ENCODE measurements at places on chromosomes 1 and 21.

DNA sequence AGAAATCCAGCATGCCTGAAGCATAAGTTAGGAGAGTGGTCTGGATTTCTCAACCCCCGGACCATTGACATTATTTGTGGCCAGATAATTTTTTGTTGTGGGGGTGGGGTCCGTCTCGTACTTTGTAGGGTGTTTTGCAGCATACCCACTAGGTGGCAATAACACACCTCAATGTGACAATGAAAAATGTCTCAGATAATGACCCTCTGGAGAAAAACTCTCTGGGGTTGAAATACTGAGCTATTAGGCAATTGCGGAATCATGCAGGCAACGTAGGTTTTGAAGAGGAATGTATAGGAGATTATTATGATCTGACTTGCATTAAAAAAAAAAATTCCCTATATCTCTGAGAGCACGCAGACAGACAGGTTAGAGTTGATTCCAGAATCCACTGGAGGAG, 25.3 kb upstream of the RRP15 start:
- no peak for DNase-seq

GRCh38 chr1:116314305-116314919, 58.6 kb upstream of the ATP1A1 start:
- DNase-seq = no peak

GRCh38 chr1:7407544-7407895, 363.6 kb upstream of the VAMP3 start:
- DNase-seq = no peak

DNA sequence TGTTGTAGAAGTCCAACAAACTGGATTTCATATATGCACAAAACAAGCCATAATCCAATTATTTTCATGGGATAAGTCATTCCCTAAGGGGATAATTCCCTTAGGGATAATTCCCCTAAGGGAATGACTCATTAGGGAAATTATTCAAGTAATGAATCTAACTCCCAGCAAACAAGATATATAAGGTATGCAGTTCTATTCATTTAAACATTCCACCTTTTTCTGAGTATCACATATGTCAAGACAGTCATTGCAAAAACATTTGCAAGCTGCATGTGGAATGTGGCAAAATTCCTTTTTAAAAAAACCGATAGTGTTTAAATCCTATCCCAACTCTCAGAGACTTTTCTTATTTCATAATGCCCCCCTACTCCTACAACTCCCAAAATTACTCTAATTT, 131.2 kb downstream of the AKT3 start:
- no peak for DNase-seq

DNA sequence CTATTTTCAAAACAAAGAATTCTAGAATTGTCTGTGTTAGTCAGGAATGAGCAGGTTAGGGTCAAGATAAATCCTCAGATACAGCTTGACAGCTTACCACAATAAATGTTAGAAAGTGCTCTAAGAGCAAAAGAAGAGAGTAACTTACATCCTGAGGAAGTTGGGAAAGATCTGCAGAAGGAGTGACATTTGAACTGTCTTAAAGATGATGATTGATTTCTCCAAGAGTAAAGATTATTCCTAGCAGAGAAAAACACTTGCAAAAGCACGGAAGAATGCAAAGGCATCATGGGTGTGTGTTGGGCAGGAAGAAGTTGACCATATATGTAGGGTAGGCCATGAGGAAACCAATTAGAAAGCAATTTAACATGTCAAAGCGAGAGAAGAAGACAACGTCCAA, 175.4 kb downstream of the LRRC7 start:
- DNase-seq = no peak

DNA sequence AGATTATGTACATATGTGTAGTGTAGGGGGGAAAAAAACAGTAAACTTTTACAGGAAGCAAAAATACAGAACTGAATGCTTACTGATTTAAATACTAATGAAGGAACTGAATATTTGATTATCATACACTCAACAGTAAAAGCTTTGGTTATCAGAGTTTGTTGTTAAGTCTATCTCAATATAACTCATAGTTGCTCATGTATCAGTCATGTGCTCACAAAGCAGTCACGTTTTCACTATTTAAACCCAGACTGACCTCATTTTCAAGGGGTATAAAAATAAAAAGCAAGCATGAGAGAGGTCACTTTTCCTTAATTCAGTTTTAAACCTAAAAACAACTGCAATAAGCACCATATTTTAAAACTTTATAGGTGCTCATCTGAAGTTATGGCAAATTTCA, 6.9 kb upstream of the NRAS start:
- no peak for DNase-seq

GRCh38 chr1:59104191-59104760, 192.6 kb upstream of the FGGY start:
- no peak for DNase-seq

GRCh38 chr1:195872376-195872775, 735.9 kb downstream of the KCNT2 start:
- DNase-seq = no peak

DNA sequence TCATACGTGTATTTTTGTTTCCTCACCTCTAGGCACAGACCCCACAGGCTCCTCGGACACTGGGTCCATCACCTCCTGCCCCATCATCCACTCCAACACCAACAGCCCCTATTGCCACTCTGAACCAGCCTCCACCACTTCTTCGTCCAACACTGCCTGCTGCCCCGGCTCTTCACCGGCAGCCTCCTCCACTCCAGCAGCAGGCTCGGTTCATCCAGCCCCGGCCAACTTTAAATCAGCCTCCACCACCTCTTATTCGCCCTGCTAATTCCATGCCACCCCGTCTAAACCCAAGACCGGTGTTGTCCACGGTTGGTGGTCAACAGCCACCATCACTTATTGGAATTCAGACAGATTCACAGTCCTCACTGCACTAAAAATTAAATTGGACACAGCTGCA, 13.2 kb upstream of the TRAF5 start:
- DNase-seq = no peak

DNA sequence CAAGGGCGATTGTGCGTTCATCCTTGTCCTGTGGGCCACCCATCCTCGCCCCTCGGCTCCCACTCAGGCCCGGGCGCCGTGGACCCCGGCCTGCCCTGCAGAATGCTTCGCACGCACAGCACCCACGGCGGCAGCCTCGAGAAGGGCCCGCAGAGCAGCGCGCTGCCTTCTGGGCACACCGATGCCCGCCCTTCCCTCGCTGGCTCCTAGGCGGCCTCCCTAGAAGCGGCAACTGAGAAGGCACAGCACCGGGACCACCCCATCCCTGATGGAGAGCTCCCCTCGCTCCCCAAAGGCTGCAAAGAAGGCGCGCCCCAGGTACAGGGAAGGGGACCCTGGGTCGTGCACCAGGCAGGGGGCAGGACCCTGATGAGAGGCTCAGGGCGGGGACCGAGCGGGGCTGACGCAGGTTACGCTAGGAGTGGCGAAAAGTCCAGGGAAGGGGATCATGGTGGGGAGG, 971 bp downstream of the CAPZB start:
- no peak for DNase-seq

GRCh38 chr1:161164901-161165610, 1.2 kb upstream of the PPOX start:
- DNase-seq = no peak

All from NCI-H1436 treated with DMSO at 0.1 percent for 48 hours (cell line).